ENCODE measurements at places on chromosomes 16 and 17.

- DNase-seq: no peak
These were observed 349.6 kb downstream of the HAPSTR1 start for GRCh38 chr16:9441012-9441411.

DNA sequence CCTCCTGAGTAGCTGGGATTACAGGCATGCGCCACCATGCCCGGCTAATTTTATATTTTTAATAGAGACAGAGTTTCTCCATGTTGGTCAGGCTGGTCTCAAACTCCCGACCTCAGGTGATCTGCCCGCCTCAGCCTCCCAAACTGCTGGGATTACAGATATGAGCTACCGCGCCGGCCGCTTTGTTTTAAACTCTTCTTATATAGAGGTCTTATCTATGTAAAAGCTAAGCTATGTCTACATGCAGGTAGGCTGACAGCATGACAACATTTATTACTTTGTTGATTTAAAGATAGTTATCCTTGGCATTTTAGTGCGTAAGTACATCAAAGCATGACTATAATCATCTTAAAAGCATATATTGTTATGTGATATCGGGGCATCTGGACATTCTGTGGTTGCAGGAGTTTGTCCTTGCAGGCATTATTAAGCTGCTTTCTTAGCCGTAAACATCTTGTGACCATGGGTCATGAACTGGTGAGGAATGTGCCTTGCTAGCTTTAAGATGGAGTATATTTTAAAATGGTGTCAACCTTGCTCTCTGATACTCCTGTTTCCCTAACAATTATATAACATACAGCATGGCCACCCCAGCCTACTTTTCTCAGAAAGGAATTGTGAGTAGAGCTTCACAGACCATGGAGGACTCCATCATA, 45.8 kb upstream of the TAOK1 start:
- DNase-seq: no peak

- no peak for DNase-seq
These were observed 10.8 kb downstream of the MAP2K3 start for GRCh38 chr17:21295036-21295952.

DNA sequence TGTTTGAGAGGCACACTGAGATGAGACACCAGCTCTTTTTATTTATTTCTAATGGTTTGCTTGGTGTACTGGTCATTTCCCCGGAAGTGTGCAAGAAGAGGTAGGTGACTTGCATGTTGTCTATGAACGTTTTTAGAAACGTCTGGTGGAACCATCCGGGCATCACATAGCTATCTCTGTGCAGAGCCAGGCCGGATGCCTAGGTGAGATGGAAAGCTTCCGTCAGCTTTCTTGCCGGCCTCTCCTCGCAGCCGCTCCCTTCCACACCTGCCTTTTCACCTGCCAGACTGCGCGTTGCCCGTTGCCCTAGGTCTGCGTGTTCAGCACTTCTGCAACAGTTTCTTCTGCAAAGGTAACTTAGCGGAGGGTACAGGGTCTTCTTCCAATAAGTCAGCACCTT, 416.0 kb downstream of the WWOX start:
- no peak for DNase-seq

GRCh38 chr17:21686165-21687015, 5.9 kb upstream of the KCNJ18 start:
- DNase-seq: no peak

GRCh38 chr16:31148281-31148728, 1.6 kb downstream of the PRSS36 start:
- no peak for DNase-seq

GRCh38 chr16:73058616-73059409, 10.9 kb upstream of the ZFHX3 start:
- DNase-seq: peak; percentile 8

GRCh38 chr17:74043976-74044375, 159.5 kb upstream of the RPL38 start:
- DNase-seq: no peak

DNA sequence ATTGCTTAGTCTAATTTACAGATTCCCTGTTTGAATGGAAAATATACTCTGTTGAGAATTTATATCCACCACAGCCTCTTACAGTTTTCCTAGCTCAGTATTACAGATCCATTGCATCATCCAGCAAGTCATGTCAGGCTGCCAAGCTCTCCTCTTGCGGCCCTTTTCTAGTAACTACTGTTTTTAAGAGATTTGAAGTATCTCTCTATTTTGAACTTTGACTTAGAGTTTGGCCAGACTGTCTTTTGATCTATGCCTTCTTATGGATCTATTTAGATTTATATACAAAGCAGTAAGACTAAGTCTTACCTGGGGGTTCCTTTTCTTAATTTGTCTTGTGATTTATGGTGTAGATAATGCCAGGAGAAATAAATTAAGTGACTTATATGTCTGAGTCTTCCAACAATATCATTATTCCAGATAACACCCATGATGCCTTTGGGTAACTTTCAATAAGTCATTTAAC, 53.1 kb upstream of the ABCC11 start:
- DNase-seq: no peak

DNA sequence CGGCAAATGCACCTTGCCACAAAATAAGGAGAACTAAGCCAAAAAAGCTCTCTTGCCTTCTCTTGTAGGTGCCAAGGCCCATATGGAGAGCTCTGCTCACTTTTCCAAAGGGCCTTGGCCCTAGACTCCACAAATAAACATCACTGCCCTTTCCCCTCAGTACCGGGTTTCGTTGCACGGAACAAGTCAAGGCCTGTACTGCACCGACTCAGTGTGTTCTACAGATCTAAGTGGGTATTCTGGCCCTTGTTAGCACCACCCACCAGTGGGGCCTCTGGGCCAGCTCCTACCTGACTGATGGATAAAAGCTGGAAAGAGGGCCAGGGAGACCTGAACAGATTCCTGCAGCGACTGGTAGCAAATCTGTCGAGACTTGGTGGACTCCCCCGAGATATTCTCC, 43.7 kb upstream of the GSG1L start:
- no peak for DNase-seq
